ENCODE measurements at places on chromosomes 1 and 21. TPM values are rescaled to one million over a fixed set of nuclear protein-coding genes. Genes with fewer than 3 reads are reported as not detected.

PROK1 gene
- not detected for total RNA-seq

G0S2 gene
- total RNA-seq, result 2.4 TPM

ZNHIT6 gene
- total RNA-seq, result 20.9 TPM

GUCA2A gene
- total RNA-seq, result not detected

RUNX1 gene
- 10.7 TPM for total RNA-seq

FOXO6 gene
- 0.91 TPM for total RNA-seq

NR0B2 gene
- not detected for total RNA-seq
